ENCODE measurements at places on chromosomes 12 and 14.

DNA sequence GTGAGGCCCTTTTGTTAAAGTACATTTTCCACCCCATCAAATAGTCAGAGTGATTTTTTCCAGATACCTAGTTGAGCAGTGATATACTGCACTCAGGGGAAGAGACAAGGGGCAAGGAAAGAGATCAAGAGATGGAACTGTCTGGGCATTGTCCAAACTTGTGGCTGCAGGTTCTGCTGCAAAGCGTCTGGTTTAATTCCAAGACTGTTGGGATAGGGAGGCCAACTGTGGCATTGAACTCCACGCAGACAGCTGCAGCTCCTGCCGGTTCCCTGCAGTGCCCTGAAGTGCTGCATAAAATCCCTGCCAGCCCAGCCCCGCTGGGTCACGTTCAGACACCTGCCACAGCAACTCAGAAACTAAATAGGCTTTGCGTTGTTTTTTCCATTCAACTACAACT is 30.5 kb downstream of the RPH3A start:
- no peak for DNase-seq

DNA sequence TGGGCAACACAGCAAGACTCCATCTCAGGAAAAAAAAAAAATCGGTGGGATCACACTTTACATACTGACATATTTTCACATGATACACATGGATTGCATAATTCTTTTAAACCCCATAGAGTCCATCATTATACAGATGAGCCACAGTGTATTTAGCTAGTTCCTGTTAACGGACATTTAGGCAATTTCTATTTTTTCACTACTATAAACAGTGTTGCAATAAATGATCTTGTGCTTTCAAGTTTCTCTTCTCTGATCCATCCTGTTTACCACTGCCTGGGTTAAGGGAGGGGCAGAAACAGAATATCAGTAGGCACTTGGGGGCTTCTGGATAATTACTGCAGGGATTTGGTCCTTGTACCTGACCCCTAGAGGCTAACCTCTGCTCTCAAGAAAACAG is 43.4 kb upstream of the SPTLC2 start:
- peak; percentile 4 for DNase-seq

DNA sequence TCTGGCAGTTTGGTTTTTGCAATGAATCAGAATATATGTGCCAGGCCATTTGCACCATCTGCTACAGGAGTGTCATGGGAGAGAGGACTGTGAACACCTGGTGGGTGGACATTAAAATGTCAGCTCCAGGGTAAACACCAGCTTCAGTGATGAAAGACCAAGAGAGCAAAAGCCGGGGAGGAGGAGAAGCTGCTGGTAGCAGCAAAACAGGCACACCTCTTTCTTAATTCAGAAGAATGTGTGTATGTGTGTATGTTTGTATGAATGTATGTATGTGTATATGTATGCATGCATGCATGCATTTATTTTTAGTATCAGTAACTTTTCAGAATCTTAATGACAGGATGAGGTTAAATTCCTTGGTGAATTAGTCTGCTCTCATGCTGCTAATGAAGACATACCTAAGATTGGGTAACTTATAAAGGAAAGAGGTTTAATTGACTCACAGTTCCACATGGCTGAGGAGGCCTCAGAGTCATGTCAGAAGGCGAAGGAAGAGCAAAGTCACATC is 357.4 kb upstream of the PRICKLE1 start:
- DNase-seq = no peak

DNA sequence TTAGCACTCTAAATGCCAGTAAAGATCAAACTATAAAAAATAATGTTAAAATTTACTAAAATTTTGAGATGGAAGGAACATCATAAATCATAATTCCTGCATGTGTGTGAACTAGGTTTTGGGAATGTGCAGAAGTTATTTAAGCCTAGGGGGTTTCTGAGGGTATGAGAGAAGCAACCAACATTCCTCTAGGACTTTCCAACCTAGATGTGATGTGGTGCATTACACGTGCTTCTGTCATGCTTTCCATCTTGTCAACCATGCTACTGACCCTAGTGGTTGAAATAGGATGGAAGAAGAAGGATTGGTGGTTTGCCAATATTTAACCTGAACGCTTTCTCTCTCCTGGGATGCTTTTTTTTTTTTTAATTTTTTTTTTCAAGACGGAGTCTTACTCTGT is 209.3 kb downstream of the AEBP2 start:
- no peak for DNase-seq

- no peak for DNase-seq
These were observed 9.6 kb upstream of the ISM2 start for GRCh38 chr14:77508249-77508648.

DNA sequence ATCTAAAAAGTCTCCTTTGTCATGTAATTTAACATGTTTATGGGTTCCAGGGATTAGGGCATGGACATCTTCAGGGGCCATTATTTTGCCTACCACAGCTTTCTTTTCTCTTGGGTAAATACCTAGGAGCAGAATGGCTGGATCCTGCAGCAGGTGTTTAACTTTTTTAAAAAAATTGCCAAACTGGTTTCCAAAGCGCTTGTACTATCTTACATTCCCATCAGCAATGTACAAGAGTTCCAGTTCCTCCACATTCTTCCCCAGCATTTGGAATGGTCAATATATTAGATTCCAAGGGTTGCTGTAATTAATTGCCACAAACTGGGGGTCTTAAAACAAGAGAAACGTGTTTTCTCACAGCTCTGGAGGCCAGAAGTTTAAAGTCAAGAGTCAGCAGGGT is 27.7 kb upstream of the MYL2 start:
- no peak for DNase-seq

GRCh38 chr14:105120056-105120455 is 48.5 kb downstream of the JAG2 start:
- no peak for DNase-seq
